GM12878 (cell line): ENCODE measurements at places on chromosomes 6 and 20.
A peak's percentile ranks its signal among the peaks of the same experiment; 100 is the strongest.

DNA sequence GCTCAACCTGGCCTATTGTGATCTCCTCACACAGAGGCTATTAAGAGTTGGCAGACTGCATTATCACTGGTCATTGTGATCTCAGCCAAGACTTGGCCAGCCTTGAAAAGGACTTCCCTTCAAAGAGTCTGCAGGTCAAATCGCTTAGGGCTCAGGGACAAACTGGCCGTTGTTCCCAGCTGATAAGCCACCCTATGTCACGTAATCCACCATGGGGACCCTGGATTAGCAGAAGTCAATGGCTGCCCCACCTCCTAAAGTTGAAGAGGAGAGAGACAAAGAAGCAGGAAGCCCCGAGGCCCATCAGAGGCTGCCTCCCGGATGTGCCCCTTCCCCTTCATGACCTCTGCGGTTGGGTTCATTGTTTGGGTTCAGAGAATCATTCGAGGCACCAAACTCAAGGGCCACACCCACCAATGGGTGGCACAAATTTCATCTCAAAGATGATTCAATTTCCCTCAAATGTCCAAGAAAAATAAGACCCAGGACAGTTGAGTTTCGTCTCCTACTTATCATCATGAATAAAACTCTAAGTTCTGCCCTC, 56.6 kb downstream of the BPIFB1 start:
- no peak for DNase-seq

GRCh38 chr6:24991810-24992467, 56.2 kb upstream of the RIPOR2 start:
- peak; percentile 54 for DNase-seq

GRCh38 chr20:381581-382290, 1.2 kb downstream of the TRIB3 start:
- peak; percentile 48 for DNase-seq

DNA sequence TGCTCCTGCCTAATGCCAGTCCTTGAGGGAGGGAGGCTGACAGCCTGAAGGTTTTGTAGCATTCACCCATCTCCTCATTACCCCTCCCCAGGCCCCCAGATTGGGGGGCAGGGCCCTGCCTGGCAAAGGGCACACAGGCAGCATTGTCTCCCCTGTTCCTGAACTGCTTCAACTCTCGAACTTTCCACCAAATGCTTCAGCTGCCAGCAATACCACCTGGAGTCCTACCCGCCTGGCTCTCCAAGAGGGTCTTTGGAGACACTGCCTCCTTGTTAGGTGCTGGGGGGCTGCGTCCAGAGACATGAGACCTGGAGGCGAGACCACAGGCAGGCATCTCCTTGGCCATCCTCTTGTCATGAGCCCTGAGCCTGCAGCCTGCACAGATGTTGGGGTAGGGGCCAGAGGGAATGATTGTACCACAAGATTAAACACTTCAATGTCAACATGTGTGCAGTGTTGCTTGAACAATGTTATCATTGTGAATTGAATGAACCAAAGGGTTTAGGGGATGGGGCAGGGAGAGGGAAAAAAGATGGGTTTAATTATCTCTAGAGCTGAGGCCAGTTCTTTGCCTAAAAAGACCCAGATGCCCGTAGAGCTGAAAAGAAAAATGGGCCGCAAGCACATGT, 25.0 kb downstream of the BMP7 start:
- DNase-seq: no peak

DNA sequence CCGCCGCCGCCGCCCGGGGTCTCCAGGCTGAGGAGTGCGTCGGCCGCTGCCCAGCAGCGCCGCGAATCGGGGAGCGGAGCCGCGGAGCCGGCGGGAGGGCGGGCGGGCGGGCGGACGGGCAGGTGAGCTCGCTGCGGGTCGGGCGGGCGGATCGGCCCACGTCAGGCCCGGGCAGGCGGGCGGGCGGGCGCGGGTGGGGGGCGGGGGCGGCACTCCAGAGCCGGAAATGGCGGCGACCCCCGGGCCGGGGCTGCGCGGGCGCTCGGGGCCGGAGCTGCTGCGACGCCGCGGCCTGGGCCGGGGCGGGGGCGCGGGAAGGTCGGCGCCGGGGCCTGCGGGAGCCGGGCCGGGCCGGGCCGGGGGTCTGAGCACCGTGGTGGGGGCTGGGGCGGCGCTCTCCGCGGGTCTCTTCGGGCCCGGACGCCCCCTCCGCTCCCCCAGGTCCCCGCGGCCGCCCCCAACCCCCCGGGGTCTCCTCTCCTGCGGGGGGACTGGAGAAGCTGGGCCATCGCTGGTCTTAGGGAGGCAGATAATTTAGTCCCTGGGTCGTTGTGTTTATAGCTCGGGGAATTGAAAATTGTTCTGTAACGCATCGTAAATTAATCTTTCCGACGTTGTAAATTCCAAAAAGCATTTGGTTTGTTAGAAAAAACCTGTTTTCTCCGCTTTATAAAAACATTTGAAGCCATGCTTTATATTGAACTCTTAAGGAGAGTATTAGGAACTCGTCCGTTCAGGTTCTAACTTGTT, 451 bp downstream of the DNAJC5 start:
- DNase-seq: no peak

DNA sequence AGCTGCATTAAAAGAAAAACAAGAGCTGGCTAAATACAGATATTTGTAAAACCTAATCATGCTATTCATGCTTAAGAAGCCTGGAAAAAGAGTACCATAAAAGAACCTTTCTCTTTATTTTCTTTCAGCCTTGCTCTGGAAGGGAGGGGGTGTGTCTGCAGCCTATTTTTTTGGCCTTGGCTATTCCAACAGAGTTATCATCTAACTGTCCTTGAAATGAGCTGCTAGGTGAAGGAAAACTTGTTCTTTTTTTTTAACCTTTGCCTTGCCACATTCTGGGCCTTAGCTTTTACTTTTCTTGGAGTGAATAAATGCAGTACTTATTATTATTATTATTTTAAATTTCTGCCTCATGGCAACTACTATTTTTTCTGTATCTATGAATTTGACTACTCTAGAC, 224.9 kb upstream of the SYNCRIP start:
- no peak for DNase-seq

DNA sequence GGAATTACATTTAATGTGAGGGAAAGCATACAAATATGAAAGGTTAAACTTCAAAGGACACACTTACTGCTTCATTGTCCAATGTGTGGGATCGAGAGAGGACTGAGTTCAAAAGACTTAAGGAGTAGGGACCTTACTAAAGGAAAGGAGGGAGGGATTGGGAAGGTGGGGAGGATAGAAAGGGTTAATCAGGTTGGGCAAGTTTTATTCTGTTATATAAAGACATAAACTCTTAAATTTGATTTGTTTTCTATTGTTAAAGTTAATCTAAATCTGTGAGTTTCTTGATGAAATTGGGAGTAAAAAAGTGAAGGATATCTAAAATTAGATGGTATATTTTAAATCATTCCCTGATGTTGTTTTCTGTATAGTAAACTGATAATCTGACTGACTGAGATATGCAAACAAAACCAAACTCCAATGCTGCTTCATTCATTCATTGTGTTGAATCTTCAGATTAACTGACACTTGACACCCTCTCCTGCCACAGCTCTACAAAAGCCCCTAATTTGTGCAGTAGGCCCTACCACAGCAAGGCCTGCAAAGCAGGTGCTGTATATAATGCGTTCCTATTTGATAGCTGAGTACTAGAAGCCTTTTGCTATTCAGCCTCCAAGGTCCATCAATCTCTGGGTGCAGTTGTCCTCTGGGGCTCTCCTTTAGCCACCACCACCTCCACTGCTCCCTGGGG, 1.3 kb upstream of the UBE2J1 start:
- no peak for DNase-seq

- no peak for DNase-seq
These were observed 8.8 kb downstream of the CD109 start for GRCh38 chr6:73704798-73705197.

DNA sequence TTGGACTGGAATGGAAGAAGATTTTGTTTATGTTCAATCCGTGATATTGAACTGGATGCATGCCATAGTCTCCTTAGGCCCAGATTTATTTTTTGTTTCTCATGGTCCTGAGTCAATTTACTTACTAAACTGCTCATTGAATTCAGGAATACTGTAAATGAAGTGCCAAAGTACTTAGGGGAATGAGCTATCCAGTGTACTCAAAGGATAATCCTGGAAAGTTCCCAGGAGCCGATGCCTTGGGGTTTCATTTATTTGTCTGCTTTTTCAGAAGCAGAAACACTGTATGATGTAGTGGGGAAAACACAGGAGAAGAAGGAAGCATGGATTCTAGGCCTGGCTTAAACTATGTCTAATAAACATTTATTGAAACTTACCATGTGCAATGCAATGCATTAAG, 56.1 kb upstream of the THEMIS start:
- DNase-seq: no peak

DNA sequence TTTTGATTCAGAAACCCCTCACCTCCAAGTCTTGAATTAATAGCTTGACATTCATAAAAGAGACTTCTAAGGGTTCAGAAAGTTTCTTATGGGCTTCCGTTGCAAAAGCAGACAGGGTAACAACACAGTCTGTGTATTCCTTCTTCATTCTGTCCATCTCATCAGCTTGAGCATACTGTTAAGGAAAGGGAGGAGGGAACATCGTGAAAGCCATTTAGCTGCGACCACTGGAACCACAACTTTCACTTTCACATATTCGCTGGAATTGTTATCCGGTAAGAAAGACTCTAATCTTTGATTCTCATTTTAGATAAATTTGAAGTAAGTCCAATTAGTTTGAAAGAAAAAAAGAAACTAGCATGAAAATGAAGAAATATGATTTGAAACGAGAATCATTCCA, 174.4 kb downstream of the SYNE1 start:
- no peak for DNase-seq

DNA sequence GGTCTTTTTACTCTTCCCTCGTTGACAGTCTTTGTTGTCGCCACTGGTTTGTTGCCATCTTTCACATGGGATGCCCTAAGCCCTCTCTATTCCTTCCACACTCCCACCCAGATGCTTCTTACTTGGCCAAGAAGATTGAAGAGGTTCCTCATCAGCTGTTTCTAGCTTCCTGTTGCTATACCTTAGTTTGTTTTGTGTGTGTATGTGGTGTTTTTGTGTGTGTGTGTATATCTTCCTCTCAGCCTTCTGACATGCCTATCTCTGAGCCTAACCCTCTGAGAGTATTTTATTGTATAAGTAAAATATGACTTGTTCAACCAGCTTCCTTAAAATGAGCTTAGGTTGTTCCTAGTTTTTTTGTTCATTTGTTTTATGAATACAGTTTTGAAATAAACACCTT, 35.9 kb downstream of the ENPP1 start:
- DNase-seq: no peak

GRCh38 chr6:16352258-16352635, 113.9 kb downstream of the GMPR start:
- no peak for DNase-seq

DNA sequence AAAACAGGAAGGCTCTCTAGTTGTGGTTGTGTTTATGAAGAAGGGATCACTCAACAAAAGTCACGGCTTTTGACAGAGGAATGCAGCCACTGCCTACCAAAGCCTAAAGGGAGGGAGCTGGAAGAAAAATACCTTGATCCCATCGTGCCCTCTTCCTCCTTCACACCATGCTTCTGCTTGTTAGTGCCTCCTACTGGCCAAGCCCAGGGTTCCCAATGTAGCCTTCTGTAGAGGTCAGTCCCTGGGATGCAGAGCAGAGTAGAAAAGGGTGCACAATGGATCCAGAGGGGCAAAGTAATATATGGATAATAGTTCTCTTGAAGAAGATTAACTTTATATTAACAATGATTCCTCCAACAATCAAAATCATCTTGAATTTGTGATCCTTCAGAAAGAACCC, 293.5 kb upstream of the FERMT1 start:
- no peak for DNase-seq
